ENCODE measurements at places on chromosomes 6 and 20.

- DNase-seq = no peak
Measured at GRCh38 chr20:14830466-14830865, 493.1 kb upstream of the FLRT3 start.

- DNase-seq = no peak
Measured at GRCh38 chr6:97160280-97160679, 122.7 kb downstream of the MMS22L start.

DNA sequence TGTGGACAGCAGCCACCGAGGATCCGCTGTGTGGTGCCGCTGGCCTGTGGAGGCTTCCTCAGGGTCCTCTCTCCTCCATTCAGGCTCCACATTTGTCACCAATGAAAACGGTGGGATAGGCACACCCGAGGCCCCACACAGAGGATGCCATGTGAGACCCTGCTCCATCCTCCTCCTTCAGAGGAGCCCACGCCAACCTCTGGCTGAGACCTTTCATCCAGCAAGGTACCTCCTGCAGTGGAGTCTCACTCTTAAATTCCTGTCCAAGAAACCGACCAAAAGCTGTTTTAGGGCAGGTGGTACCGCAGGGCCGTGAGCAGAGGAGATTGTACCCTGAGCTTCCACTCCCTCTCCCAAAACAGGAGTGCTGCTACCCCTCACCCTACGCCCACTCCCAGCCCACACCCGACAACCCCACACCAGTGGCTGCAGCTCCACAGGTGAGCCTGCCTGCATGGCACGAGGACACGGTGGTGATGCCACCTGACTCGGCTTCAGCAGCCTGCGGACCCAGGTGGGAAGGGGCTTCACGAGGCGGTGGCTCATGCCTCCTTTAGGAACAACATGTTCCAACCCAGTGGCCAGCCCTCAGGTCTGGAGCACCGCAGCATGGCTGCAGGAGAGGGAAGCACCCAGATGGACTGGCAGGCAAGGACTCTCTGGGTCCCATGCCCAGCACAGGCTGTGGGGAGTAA, 237.6 kb upstream of the AFDN start:
- DNase-seq = no peak

- DNase-seq = peak; percentile 75
Measured at GRCh38 chr6:31945507-31946369, at the start of gene CFB. TSS of gene CFB (plus strand) at chr6:31946095. CDS start at chr6:31946222, 127 bp downstream.

GRCh38 chr20:37218976-37219375, 39.6 kb upstream of the MROH8 start:
- DNase-seq = no peak

GRCh38 chr6:45436544-45437438, 59.1 kb upstream of the SUPT3H start:
- peak; percentile 39 for DNase-seq

- DNase-seq = peak; percentile 49
Measured at GRCh38 chr20:57048027-57048869, 218.2 kb downstream of the BMP7 start.

- no peak for DNase-seq
Measured at GRCh38 chr20:9989066-9989724, 45.6 kb upstream of the ANKEF1 start.

GRCh38 chr20:24531631-24532419, 62.4 kb downstream of the SYNDIG1 start:
- DNase-seq = no peak

DNA sequence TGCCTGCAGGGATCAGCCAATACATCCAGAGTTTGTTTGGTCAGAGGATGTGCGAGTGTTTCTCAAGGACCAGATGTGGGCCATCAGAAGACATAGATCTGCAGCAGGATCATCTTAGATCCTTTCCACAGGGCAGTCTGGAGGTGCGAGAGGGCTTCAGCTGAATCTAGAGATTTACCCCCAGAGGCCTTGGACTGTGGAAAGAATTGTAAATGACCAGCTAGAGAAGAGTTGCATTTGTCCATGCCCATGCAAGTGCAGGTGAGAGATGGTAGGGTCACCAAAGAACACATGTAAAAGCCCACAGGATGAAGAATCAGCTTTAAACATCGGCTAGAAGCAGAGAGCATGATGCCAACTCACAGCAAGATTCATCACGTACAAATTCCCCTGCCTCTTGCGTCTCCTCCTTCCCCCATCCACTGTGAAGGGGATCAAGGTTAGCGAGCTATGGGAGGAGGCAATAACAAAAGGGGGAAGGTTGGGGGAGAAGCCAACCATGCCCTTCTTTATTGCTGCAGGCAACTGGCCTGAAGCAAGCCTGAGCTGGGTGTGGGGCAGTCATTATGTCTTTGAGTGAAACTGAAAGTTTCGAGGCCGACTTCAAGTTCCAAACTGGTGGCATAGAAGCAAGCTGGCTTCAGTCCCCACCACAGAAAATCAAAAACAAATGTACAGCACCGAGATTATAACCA, 83.5 kb downstream of the SCML4 start:
- no peak for DNase-seq

- no peak for DNase-seq
Measured at GRCh38 chr6:158977382-158977781, 22.6 kb downstream of the RSPH3 start.

DNA sequence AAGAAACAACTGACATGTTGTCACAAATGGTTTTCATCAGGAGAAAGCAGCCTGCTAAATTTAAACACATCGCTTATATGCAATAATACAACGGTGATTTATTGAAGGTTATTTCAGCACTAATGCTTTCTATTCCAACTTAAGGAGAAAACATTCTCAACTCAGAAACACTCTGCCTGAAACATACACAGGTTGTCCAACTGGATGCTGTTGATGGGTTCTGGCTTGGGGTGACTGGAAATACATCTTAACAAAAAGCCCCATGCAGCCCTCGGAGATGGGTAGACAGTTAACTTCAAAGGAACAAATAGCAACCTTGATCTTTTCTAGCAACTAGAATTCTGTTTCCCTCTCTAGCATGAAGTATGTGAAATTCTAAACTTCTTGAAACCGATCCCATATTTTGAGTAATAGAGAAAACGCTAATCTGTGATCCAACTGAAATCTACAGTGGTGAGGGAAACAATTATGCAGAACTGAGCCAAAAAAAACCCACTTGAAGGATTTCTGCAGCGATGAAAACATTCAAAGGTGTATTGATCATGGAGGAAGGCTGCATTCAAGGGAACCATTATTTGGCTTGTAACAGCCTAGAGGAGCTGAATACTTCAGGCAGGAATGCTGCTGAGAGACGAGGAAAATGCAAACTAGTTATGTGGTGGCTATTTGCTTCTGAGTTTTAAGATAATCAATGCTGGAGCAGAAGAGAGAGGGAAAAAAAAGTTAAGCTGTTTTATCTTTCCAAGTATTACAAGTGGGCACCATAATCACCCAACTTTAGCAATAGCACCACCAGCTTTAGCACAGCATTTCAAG, 6.9 kb downstream of the ZMYND8 start:
- DNase-seq = no peak

DNA sequence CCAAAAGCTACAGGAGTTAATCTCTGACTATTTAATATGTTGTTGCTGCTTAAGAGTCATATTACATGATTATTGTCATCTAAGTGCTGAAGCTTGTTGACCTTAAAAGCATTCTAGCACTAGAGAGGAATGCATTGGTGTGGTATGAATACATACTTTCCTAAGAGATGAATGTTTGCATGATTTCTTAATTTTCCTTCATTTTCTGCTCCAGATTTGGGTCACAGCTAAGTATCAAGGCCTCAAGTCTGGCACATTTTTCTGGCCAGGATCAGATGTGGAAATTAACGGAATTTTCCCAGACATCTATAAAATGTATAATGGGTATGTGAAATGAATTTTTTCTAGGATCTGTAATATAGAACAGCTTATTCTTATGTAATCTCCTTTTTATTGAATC, 53.6 kb downstream of the ENPP1 start:
- no peak for DNase-seq

DNA sequence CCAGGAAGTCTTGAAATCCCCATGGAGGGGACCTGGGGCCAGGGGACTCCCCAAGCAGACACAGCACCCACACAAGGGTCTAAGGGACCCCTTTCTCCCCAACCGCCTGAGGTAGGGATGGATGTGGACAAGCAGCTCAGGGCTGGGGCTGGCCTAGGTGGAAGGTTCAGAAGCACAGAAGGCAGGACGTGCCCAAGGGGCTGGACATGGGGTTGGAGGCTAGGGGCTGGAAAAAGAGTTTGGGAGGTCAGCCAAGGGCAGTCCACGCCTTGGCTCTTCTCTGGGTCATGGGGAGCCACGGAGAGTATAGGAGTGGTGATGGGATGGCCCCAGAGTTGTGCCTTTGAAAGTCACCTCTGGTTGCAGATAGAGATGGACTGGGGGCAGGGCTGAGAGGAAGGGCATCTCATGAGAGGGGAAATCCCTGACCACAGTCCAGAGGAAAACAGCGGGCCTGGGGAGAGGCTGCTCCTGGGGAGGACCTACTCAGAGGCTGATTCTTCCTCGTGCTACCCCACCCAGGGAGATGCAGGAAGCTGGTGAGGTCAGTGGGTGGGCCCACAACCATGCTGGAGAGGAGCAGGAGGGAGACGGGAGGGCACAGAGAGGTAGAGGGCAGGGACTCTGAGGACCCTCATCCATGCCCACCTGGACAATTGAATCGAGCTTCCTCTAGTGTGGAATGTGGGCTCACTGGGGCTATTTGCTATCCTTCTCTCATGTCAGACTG, 2.5 kb upstream of the HSPA12B start:
- DNase-seq = no peak

DNA sequence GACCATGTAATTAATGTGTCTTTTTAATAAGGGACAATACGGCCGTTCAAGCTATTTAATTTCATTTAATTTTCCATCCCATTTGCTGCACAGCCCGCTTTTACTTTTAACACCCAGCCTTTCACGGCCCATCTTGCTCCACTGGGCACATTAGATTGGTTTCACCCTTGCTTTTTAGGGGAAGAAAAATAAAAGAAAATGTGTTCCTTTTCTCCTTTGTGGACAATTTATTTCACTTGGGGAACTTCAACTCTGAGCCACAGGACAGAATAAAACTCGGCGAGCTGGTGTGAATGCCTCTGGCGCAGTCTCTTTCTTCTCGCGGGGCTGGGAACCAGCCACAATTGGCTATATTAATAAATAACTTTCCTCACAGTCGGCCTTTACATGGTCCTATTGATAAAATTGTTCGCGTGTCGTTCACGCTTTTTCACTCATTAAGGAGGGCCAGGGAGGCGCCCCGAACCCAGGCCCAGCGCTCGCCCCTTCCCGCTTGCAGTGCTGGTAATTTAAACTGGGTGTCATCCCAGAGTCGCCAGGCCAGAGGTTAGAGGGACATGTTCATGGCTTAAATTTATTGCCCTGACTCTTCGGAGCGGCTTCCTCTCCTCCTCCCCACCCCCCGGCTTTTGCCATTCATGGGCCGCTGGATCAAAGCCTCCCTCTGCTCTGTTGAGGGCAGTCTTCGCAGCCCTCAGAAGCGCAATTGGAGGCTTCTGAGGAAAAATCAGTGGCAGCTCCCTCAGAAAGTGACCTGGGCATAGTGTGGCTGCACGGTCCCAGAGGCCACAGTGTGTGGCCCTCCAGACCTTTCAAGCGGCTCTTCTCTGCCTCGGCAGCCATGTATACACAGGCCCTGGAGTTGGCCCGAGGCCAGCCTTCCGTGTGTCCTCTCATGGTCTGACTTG, 2.2 kb upstream of the PRDM13 start:
- DNase-seq = no peak

DNA sequence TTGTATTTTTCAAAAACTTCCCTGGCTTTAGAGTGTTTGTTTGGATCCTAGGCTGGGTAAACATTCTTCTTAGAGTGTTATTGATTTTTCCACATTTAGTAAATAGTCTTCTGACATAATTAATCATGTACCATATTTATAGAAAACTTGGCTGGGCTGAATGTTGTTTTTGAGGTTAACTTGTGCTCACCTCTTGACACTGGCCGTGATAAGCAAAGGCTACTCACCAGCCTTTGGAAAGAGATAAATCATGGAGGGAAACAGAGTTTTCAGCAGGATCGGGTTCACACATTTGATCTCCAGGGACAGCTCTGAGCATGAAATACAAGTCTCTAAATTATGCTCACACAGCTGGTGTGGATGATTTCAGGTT, 6.2 kb upstream of the CD93 start:
- DNase-seq = no peak

GRCh38 chr6:145838305-145838704, 23.7 kb upstream of the FBXO30 start:
- no peak for DNase-seq

- peak; percentile 68 for DNase-seq
Measured at GRCh38 chr6:3825331-3825831, 23.8 kb upstream of the FAM50B start.

GRCh38 chr6:24330137-24330732, 27.6 kb downstream of the DCDC2 start:
- peak; percentile 47 for DNase-seq

- DNase-seq = no peak
Measured at GRCh38 chr20:51710361-51710894, 57.8 kb downstream of the ATP9A start.
